ENCODE measurements at places on chromosomes 5 and 9.
A peak's percentile ranks its signal among the peaks of the same experiment; 100 is the strongest.

GRCh38 chr5:143261748-143262392, 141.6 kb downstream of the NR3C1 start:
- no peak for DNase-seq

DNA sequence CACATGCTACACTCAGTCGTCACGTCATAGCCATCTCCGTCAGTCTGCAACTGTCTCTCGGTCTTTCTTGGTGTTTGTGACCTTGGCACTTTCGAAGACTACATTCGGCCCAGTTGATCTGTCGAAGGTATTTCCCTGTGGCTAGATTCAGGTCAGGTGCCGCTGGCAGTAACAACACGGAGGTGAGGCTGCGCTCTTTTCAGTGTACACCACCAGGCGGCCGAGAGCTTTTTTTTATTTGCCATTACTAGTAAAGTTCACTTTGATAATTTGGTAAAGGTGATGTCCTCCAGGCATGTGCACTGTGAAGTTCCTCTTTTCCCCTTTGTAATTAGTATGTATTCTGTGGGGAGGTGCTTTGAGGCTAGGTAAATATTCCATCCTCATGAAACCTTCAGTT, 49.7 kb downstream of the RNF130 start:
- DNase-seq: no peak

GRCh38 chr9:90958328-90958727, 156.7 kb downstream of the SYK start:
- DNase-seq: no peak

DNA sequence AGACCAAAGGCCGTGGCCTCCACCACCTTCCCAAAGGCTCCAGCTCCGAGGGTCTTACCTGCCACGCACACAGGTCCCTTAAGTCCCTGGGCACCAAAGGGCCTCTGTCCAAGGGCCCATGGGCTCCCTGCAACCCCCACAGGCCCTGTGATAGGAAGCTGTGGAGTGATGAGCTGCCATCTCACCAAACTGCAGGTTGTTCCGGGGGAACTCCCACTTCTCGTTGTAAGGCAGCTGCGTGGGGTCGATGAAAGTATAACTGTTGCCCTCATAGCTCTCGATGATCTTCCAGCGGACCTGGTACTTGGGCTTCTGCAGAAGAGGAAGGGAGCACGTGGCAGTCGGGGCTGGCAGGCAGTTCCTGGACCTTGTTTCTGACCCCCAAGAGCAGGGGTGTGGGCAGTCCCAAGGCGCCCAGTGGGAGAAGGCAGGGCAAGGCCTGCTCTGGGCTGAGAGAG, 24.8 kb downstream of the CSF1R start:
- no peak for DNase-seq

DNA sequence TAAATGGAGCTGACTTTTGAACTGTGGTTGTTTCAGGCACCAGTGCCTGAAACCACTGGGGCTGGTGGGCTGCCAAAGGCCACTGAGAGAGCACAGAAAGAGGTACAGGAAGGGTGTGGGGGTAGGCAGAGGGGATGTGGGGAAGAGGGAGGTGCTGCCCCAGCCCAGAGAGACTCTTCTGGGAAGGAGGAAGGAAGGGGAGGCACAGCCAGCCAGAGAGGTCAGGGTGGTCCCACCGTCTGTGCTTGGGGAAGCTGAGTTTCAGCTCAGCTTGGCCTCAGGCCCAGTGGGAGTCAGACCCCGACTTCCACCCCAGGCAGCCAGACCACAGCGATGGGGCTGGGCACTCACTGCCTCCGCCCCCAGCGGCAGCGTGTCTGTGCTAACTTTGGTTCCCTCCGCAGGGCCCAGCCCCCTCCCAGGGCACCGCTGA, 8.6 kb upstream of the PHYKPL start:
- no peak for DNase-seq

GRCh38 chr9:737400-738120, 103.9 kb upstream of the DMRT1 start:
- no peak for DNase-seq

DNA sequence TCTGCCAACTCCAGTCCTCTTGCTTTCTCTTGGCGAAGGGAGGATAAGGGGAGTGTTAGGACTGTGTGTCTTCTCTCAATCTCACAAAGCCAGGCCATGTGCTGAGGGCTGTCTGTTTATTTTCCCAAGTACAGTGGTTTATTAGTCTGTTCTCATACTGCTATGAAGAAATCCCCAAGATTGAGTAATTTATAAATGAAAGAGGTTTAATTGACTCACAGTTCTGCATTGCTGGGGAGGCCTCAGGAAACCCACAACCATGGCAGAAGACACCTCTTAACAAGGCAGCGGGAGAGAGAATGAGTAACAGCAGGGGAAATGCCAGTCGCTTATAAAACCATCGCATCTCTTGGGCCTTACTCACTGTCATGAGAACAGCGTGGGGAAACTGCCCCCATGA, 36.2 kb upstream of the CKS2 start:
- DNase-seq: no peak

GRCh38 chr9:32864971-32865370, 81.6 kb downstream of the TMEM215 start:
- no peak for DNase-seq

DNA sequence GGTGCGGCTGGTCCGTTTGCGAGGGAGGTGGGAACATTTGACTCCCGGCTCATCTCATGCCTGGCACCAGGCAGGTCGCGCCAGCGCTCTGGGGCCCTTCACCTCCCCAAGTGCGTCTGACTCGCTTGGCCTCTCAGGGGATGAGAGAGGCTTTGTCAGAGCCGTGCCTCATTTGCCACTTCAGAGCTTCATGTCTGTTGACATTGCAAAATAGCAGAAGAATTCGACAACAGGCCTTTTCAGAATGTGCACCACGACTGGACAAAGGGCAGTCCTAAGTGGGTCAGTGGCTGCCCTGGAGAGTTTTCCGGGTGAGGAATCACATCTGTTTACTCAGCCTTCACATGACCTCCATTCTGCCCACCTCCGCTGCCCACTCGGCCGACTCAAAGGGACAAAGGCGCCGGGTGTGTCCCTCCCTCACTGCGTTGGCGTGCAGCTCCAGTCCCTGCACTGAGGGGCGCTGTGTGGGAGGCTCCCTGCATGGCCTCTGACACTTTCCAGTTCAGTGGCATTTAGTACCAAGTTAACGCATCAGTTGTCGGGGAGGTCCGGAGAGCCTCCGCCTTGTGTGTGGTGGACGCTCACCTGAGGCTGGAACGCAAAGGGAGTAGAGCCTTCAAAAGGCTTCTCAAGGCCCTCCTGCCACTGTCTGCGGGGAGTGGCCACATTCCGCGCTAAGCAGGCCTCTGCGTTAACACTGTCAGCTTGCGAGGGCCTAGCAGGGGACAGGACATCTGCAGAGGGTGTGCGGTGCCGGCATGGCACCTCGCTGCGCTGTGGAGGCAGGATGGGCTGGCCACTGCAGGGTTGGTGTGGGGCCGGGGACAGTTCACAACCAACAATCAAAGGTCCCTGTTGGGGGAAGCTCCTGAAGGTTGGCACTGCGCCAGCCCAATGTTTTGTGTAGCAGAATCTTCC, 171.5 kb downstream of the NXNL2 start:
- DNase-seq: no peak

- no peak for DNase-seq
Observed at GRCh38 chr5:158152136-158152535, 293.2 kb upstream of the CLINT1 start.

GRCh38 chr9:38392235-38393127, at the start of gene ALDH1B1:
TSS of gene ALDH1B1 (plus strand) at chr9:38392702. CDS start at chr9:38395749, 3,047 bp downstream.
- peak; percentile 47 for DNase-seq

GRCh38 chr5:98777295-98777694, 3.8 kb downstream of the RGMB start:
- DNase-seq: no peak

GRCh38 chr9:133726401-133727276, 11.5 kb downstream of the SARDH start:
- DNase-seq: peak; percentile 53

DNA sequence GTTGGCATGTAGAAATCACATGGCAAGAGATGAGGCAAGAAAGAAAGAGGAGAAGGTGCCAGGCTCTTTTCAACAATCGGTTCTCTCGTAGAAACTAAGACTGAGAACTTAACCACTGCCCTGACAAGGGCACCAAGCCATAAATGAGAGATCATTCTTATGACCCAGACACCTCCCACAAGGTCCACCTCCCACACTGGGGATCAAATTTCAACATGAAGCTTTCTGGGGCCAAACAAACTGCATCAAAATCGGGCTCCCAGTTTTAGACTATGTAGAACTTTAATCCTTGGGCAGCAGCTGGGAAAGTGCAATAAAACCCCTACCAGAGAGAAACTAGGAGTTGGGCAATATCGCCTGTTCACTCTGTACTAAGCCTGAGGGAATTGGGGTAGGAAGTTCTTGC, 150.2 kb upstream of the CCDC152 start:
- DNase-seq: no peak

DNA sequence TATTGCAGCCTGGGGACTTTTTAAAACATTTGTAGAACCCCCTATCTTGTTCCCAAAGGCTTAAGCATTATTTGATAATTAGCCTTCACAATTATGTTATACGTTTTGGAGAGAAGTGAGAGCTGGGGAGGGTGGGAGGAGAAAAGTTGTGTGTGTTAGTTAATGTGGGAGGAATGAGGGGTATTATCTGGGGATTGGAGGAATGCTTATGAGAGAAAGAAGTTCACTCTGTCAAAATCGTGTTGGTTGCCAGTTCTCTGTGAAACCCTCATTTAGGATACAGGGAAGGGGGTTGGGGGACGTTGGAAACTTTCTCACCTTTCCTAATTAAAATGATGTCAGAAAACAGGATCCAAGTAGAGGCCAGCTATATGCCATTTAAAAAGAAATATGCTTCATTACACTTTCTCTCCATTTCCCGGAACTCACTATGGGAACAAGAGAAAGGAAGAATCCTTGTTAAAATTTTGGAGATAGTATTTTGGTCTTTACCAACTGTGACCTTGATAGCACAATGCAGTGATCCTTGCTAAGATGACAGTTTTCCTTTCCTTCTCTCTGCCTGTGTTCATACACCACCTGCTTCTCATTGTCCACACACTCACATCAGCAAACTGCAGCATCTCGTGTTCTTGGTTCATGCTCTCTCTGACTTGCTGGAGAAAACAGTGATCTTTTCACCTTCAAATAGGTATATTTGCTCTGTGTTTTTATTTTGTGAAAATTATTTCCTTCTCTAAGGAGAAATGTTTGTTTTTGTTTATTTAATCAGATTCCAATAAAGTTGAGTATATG, 336.7 kb upstream of the CLINT1 start:
- DNase-seq: no peak

- DNase-seq: no peak
Observed at GRCh38 chr5:122083535-122083934, 5.5 kb upstream of the LOX start.

GRCh38 chr5:68110264-68110663, 105.3 kb upstream of the PIK3R1 start:
- no peak for DNase-seq

DNA sequence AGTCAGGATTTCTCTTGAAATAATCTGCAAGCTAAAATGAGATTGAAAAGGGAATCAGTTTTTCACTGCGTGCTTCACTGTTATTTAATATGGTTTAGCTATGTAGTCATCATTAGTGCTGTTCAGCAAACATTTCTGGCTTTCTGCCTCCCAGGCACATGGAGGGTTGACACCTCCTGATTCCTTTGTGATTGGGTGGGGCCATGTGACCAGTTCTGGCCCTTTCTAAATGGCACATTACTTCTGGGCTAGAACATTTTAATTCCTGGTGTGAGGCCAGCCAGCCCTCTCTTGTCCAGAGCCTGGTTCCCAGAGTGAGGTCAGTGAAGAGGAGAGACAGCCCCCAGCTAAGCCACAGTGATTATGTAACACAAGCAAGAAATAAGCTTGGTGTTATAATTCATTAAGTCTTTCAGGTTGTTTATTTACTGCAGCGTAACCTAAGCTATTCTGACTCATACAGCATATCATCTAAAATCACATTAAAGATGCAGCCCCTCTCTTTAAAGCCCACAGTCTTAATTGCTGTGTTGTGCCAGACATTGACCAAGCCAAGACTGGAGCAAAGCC, 17.4 kb upstream of the ARSI start:
- DNase-seq: no peak

DNA sequence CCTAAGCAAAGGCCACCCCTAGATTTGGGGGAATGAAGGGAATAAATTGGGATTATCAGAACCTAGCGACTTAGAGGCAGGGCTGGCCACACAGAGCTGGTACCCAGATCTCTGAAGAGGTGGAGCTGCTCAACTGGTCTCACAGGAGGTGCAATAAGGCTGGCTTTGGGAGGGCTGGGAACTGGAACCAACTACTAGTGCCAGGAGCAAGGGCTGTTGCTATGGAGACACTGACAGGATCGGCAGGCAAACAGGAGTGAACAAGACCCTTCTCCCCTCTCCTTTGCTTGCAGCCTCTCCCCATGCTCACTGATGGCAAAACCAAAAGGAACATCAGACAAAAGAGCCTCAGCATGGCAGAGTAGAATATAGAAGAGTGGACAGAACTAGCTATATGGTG, 17.0 kb upstream of the WHRN start:
- no peak for DNase-seq

GRCh38 chr5:77855369-77855768, 79.2 kb upstream of the TBCA start:
- no peak for DNase-seq

DNA sequence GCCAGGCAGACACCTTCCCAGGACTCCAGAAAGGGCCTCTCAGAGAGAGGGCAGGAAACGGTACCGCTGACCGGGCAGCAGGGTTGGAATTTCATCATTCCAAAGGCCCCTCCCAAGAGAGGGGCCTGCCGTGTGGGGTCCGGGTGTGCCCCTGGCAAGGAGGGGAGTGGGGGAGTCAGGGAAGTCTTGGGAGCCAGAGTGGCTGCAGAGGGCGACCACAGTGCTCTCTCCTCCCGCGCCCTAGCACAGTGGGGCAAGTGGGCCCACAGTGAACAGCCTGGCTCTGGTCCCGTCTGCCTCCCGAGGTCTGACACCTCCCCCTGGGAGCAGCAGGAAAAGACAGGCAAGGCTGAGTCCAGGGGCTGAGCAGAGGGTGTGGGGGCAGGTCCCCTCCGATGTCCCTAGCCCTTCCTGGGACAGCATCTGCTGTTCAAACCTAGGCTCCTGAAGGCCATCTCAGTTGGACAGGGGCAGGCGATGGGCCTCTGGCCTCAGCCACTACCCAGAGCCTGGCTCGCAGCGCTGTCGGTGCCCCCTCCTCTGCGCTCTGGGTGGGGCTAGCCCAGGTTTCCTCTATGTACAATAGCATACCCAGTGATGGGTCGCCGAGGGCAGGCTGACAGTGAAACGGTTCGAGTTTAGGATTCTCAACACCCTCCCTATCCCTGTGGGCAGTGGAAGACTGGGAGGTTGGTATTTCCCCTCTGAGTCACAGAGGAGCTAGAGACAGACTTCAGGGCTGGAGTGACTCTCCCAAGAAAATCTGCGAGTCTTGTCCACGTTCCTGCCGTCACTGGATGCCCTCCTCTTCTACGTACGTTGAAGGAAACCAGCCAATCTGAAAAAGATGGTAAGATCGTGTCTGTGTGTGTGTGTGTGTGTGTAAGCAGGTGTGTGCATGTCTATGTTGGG, 25.4 kb upstream of the SARDH start:
- DNase-seq: no peak

GRCh38 chr5:133882846-133883245, 85.6 kb downstream of the C5orf15 start:
- peak; percentile 92 for DNase-seq

DNA sequence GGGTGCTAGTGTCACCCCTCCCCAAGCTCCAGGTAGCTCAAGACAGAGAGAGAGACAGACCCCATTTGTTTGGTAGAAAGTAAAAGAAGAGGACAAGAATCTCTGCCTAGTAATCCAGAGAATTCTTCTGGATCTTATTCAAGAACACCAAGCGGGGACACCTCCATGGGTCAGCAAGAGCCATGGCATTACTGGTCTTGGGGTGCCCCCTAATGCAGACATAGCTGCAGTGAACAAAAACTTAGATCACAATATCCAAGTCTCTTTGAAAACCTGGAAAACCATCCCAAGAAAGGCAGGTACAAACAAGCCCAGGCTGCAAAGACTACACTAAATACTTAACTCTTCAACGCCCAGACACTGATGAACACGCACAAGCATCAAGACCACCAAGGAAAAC, 29.9 kb upstream of the PDE4D start:
- no peak for DNase-seq
